ENCODE measurements at places on chromosomes 11 and 22.

DNA sequence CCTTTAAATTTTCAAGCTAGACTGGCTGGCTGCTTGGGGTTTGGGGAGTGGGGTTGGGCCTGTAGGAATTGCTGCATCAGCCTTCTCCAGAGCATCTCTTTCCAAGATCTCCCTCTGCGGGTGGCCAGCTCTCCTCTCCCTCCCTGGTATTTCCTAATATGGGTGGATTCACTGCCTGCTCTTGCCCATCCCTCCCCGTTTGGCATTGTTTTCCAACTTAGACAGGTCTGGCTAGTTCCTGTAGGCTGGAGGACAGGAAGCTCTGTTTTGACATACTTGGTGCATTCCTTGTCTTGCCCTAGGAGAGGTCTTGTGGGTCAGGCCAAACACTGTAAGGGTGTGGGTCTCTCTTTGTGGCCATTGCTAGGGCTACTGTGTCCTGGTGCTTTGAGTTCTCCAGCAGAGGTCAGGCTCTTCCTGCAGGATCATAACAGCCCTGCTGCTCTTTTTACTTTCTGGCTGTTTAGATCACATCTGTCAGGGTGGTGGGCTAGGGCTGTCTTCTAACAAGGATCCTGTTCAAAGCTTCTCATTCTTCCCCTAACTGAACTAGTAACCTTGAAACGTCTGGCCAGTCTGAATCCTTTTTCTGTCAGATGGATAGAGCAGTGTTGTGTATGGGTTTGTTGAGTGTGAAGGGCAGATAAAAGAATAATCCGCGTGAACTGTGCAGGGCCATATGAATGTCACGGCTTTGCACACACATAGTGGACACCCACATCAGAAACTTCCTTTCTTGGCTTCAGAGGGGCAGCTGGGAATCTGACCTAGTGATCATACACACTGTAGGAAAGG lies 18.3 kb upstream of the MICALL1 start:
- H3K27ac ChIP-seq, result peak overlapping the region; percentile 75
- no peaks in the 10 kb centered on the region for H3K27me3 ChIP-seq
- H3K36me3 ChIP-seq, result peaks cover 20% of the 10 kb centered on the region
- peak; percentile 99 for DNase-seq
- H3K4me1 ChIP-seq, result no peaks in the 10 kb centered on the region
- no peak overlapping the region for H3K4me3 ChIP-seq

- H3K4me3 ChIP-seq, result no peak overlapping the region
- H3K27me3 ChIP-seq, result no peaks in the 10 kb centered on the region
- H3K27ac ChIP-seq, result no peak overlapping the region
- H3K4me1 ChIP-seq, result no peaks in the 10 kb centered on the region
- peaks cover 5% of the 10 kb centered on the region for H3K36me3 ChIP-seq
- DNase-seq, result no peak
Observed at GRCh38 chr22:17810570-17811116, 36.4 kb upstream of the BID start.

- no peak overlapping the region for H3K27ac ChIP-seq
- no peaks in the 10 kb centered on the region for H3K36me3 ChIP-seq
- no peaks in the 10 kb centered on the region for H3K27me3 ChIP-seq
- DNase-seq, result peak; percentile 76
Observed at GRCh38 chr11:111565114-111565720, 24.7 kb downstream of the LAYN start.

DNA sequence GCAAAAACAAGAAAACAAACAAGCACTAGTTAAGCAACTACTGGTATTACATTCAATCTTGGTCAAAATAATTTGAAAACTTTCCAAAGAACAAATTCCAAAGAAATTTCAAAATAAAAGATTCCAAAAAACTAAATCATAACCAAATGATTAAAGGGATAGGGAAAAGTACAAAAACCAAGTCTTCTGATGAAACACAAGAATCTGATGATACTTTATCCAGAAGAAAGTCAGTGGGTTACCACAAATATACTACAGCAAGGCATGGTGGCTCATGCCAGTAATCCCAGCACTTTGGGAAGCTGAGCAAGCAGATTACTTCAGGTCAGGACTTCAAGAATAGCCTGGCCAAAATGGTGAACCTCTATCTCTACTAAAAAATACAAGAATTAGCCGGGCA lies 59.1 kb downstream of the NUP98 start:
- H3K4me3 ChIP-seq, result no peak overlapping the region
- H3K36me3 ChIP-seq, result peaks cover 5% of the 10 kb centered on the region
- DNase-seq, result no peak
- no peaks in the 10 kb centered on the region for H3K4me1 ChIP-seq
- no peaks in the 10 kb centered on the region for H3K27me3 ChIP-seq

GRCh38 chr22:32858121-32858703 lies 56.7 kb downstream of the TIMP3 start:
- H3K4me3 ChIP-seq, result no peak overlapping the region
- no peaks in the 10 kb centered on the region for H3K27me3 ChIP-seq
- no peak for DNase-seq
- H3K27ac ChIP-seq, result no peak overlapping the region
- H3K4me1 ChIP-seq, result no peaks in the 10 kb centered on the region

GRCh38 chr11:81072273-81072672 lies 1631.4 kb upstream of the TENM4 start:
- H3K27me3 ChIP-seq, result no peaks in the 10 kb centered on the region
- no peaks in the 10 kb centered on the region for H3K36me3 ChIP-seq
- H3K4me1 ChIP-seq, result peaks cover 5% of the 10 kb centered on the region
- DNase-seq, result no peak

DNA sequence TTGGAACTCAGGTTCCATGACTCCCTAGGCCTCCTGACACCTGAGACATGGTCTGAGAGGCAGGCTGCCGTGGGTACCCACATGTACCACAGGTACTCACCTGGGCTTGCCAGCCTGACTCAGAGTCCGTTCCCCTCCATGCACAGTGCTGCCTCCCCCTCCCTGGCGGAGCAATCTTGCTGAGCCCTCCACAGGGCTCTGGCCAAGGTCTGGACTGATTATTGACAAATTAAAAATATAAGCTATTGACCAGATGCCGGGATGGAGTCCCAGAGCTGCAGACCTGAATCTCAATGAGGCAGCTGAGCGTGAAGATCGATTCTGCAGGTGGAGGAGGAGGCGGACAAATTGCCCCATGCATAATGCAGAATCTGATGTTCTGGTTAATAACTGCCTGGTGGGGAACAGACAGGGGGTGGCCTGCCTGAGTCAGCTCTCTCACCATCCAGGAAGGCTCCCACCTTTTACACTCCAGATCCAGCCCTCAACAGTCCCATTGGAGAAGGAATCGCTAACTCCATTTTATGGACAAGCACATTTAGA lies 422.7 kb downstream of the MIAT start:
- H3K36me3 ChIP-seq, result no peaks in the 10 kb centered on the region
- no peaks in the 10 kb centered on the region for H3K27me3 ChIP-seq
- H3K4me3 ChIP-seq, result no peak overlapping the region
- no peaks in the 10 kb centered on the region for H3K4me1 ChIP-seq

DNA sequence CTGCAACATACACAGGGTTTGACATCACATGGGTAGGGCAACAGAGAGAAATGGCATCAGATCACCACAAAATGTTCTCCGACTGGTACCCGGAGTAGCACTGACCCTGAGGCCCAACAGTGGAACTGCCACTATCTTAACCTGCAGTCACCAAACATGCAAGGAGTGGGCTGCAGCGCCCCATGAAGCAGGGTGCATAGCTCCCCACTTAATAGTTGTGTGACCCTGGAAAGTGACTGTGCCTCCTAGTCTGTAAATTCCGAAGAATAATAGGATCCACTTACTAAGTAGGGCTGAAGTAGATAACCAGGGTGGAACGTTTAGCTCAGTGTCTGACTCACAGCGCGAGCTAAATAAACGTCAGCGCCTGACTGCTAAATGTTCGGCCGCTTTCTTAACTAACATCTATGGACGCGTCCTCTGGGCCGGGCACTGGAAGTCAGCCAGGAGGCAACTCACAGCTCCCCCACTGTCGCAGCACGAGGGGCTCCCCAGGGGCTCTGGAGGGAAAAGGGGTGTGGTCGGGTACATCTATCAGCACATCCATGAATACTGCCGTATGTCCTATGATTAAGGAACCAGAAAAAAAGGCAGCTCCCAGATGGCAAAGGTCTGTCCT lies 777 bp downstream of the LTO1 start:
- no peaks in the 10 kb centered on the region for H3K27me3 ChIP-seq
- peaks cover 1% of the 10 kb centered on the region for H3K4me1 ChIP-seq
- H3K4me3 ChIP-seq, result peak overlapping the region; percentile 84
- no peak overlapping the region for H3K27ac ChIP-seq

GRCh38 chr11:8025816-8026215 lies 38.7 kb downstream of the EIF3F start:
- no peaks in the 10 kb centered on the region for H3K36me3 ChIP-seq
- H3K4me3 ChIP-seq, result no peak overlapping the region
- DNase-seq, result no peak
- no peak overlapping the region for H3K27ac ChIP-seq

- no peak overlapping the region for H3K4me3 ChIP-seq
- DNase-seq, result no peak
- no peak overlapping the region for H3K27ac ChIP-seq
- no peaks in the 10 kb centered on the region for H3K4me1 ChIP-seq
- H3K36me3 ChIP-seq, result no peaks in the 10 kb centered on the region
Observed at GRCh38 chr11:10125522-10126133, 168.4 kb downstream of the SBF2 start.

GRCh38 chr22:50323900-50324299 lies 2.9 kb downstream of the DENND6B start:
- no peak overlapping the region for H3K27ac ChIP-seq
- peaks cover 1% of the 10 kb centered on the region for H3K4me1 ChIP-seq
- DNase-seq, result no peak
- H3K36me3 ChIP-seq, result no peaks in the 10 kb centered on the region
- H3K4me3 ChIP-seq, result no peak overlapping the region

DNA sequence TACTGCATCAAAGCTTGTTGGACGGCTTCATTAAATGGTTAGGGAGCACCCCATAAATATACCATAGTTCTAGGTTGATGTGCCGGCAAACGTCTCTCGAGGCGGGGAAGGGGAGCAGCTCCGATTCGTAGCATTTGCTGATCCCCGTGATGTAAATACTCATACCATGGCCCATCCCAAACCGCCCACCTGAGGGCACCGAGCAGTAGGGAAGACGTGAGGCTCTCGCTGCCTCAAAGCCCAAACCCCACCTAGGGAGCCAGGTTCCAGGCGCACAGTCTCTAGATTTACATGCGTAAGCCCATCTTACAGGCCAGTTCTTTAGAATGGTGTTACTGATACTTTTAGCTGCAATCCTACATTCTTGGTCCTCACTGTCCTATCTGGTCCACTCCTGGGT lies 124.0 kb downstream of the FEZ1 start:
- H3K4me3 ChIP-seq, result no peak overlapping the region
- H3K36me3 ChIP-seq, result no peaks in the 10 kb centered on the region
- H3K27me3 ChIP-seq, result no peaks in the 10 kb centered on the region
- no peak for DNase-seq
- peak overlapping the region; percentile 42 for H3K27ac ChIP-seq

- no peaks in the 10 kb centered on the region for H3K4me1 ChIP-seq
- no peak overlapping the region for H3K4me3 ChIP-seq
- no peaks in the 10 kb centered on the region for H3K36me3 ChIP-seq
- H3K27ac ChIP-seq, result no peak overlapping the region
Observed at GRCh38 chr11:1691026-1691877, 5.7 kb upstream of the KRTAP5-6 start.

DNA sequence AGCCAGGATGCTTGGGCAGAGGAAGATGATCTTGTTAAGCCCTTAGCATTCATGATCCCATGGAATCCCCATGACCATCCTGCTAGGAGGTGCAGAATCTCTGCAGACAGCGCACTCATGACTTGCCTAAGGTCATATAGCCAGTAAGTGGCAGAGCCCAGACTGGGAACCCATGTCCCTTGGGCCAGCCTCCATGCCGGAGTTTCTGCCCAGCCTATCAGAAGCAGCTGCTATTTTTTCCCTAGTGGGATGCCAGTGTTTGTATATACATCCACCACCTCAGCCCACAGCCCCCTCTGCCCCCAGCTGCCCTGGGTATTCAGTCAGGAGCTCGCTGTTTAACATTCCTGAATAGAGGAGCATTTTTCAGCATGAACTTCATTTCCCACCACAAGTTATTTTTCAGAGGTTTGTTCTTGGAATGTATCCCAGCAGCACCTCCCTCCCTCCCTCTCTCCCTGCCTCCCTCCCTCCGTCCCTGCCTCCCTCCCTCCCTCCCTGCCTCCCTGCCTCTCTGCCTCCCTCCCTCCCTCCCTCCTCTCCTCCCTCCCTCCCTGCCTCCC lies 34.4 kb upstream of the SUSD2 start:
- no peaks in the 10 kb centered on the region for H3K27me3 ChIP-seq
- peak; percentile 55 for DNase-seq
- H3K27ac ChIP-seq, result peak overlapping the region; percentile 46
- no peaks in the 10 kb centered on the region for H3K36me3 ChIP-seq
- H3K4me1 ChIP-seq, result peaks cover 6% of the 10 kb centered on the region

- H3K36me3 ChIP-seq, result no peaks in the 10 kb centered on the region
- no peak overlapping the region for H3K4me3 ChIP-seq
- DNase-seq, result peak; percentile 62
- no peaks in the 10 kb centered on the region for H3K4me1 ChIP-seq
- H3K27ac ChIP-seq, result no peak overlapping the region
- H3K27me3 ChIP-seq, result no peaks in the 10 kb centered on the region
Observed at GRCh38 chr11:73252577-73253191, 19.5 kb upstream of the P2RY6 start.

DNA sequence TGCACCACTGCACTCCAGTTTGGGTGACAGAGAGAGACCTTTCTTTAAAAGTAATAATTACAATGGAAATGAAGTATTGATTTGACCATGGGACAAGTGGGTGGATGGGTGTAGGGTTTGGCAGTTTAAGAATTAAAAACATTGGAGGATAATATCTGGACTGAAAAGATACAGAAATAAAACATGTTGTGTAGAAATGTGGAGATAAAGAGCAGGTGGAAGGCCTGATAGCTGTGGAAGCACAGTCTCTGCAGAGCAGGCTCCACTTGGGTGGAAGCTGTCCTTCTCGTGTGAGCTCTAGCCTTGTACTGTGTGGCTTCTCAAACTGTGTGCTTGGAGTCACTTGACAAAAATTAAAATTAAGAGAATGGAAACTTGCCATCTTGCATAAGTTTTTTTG lies 25.6 kb downstream of the APLP2 start:
- no peak overlapping the region for H3K4me3 ChIP-seq
- no peak overlapping the region for H3K27ac ChIP-seq
- DNase-seq, result no peak
- no peaks in the 10 kb centered on the region for H3K4me1 ChIP-seq
- no peaks in the 10 kb centered on the region for H3K36me3 ChIP-seq

- H3K27ac ChIP-seq, result no peak overlapping the region
- no peaks in the 10 kb centered on the region for H3K4me1 ChIP-seq
- H3K36me3 ChIP-seq, result no peaks in the 10 kb centered on the region
- DNase-seq, result no peak
Observed at GRCh38 chr11:34633640-34633989, 12.7 kb downstream of the EHF start.

GRCh38 chr11:46523290-46523689 lies 70.5 kb downstream of the AMBRA1 start:
- no peaks in the 10 kb centered on the region for H3K36me3 ChIP-seq
- no peak overlapping the region for H3K27ac ChIP-seq
- H3K4me3 ChIP-seq, result no peak overlapping the region
- H3K27me3 ChIP-seq, result no peaks in the 10 kb centered on the region
- peaks cover 2% of the 10 kb centered on the region for H3K4me1 ChIP-seq
- no peak for DNase-seq
